Femur (tissue), 1 donor: ENCODE measurements at places on chromosomes 16 and 17.

DNA sequence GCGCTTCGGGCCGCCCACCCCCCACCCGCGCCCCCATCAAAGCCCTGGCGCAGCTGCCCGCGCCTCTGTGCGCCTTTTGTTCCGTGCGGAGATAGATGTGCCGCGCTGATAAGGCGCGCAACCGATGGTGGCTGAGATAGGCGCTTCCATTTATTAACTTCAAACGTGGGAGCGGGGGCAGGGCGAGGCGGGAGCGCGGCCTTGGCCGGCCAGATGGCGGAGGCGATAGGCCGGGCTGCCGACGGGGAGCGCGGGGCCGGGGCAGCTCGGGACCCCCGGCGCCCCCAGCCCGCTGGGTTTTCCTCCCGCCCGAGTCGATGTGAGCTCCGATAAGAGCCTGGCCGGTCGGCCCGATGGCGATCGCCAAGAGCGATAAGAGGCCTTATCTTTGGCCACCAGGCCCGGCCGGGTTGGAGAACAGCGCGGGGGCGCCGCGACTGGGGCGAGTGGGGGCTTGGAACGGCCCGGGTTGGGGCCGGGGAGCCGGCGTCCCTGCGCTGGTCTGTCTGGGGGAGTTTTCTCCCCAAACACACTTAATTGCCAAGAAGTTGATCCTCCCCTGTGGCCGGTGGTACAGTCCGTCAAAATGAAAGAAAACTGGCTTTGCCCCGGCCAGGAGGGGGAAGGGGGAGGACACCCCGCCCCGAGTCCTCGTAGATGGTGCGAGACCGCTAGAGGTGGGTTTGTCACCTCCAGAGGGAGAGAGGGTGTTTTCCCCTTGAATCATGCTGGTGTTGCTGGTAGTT lies 2.7 kb downstream of the ZFPM1 start:
- DNase-seq = no peak

DNA sequence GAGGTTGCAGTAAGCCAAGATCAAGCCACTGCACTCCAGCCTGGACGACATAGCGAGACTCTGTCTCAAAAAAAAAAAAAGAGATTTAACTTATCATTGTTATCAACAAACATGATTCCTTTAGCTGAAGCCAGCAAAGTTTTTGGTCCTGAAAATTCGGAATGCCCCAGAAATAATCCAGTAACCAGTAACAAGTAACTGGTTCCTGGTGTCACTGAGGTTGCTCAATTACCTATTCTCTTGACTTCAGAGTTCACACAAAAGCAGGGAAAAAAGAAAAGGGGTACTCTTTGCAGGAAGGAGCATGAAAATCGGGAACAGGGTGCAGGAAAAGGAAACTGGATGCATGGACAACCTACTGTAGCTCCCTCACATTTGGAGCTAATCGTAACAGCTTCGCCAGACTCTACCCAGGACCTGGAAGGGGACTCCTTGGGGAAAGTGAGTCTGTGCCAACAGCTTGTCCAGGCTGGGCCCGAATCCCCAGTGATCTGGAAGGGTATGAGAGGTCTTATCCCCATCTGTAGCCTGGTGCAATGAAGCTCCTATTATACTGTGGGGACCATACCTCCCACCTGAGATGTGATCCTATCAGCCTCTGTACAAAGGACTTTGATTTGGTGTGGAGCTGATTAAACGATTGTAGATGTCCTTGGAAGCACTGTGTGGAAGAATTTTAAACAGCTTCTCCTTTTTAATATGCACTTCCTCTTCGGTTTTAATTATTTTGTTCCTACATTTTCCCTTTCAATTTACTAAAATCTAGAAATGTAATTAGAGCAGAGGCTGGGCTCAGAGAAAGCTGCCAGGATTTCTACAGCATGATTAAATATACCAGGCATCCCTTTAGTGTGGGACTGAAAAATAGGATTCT lies 3.4 kb upstream of the SPOP start:
- DNase-seq = no peak

DNA sequence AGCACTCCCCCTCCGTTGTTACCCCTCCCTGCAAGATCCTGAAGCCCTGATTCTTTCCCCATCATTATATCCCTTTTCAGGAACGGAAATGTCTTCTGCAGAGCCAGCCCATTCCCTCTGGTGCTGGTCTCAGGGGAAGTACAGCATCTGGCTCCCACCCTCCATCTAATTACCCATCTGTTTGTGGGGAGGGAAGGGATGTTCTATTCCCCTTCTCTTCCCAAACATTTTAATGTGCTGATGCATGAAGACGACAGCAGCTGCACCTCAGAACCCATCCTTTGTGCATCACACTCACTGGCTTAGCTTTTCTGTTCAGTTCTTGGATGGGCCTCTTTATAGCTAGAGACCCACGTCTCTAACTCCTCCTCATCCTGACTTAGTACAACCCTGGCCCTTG lies 367.2 kb downstream of the CDH13 start:
- DNase-seq = no peak

- DNase-seq = no peak
Observed at GRCh38 chr16:57256601-57257395, 11.7 kb downstream of the ARL2BP start.

GRCh38 chr16:10332241-10332640 lies 53.6 kb upstream of the ATF7IP2 start:
- DNase-seq = no peak

DNA sequence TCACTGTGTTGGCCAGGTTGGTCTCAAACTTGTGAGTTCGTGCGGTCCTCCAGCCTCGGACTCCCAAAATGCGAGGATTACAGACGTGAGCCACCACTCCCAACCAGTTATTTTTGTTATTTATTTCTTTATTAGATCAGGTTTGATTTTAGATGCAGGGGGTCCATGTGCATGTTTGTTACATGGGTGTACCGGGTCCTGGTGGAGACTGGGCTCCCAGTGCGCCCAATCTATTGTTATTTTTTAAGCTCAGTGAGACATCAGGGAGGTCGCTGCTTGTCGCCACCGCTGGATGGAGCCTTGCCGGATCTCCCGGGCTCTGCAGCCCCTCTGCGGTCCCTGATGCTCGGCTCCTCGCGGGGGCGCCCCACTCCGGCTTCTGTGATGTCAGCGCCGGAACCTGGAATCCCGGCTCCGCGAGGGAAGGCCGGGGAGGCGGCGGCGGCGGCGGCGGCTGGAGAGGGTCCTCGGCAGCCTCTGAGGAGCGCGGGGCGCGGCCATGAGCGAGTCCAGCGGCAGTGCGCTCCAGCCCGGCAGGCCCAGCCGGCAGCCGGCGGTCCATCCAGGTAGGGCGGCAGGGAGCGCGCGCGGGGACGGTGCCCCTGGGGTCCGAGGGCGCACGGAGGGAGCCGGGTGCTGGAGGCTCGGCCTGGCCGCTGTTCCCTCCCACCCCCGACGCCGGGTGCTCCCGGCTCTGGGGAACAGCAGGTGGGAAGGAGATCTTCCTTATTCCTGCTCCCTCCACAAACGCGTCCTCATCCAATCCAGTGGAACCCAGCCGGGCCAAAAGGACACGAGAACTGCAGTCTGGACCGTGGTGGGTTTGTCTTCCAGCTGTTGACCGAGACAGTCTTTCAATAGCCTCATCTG lies at the start of gene TMC7:
Gene TMC7 (plus strand): TSS at position 370 of the 870 bp plus-strand sequence. CDS start 130 bp downstream, at position 500.
- DNase-seq = peak; percentile 83

- DNase-seq = peak; percentile 59
Observed at GRCh38 chr17:74433421-74434121, 1.7 kb downstream of the GPRC5C start.

GRCh38 chr16:1137604-1138003 lies 15.3 kb upstream of the CACNA1H start:
- no peak for DNase-seq
